ENCODE measurements at places on chromosomes 6 and 20.
A peak's percentile ranks its signal among the peaks of the same experiment; 100 is the strongest.

- no peak for DNase-seq
Observed at GRCh38 chr20:14966808-14967207, 629.4 kb upstream of the FLRT3 start.

GRCh38 chr6:36114798-36115408 is 15.4 kb upstream of the MAPK13 start:
- DNase-seq, result no peak

- DNase-seq, result no peak
Observed at GRCh38 chr6:7669742-7670141, 56.2 kb upstream of the BMP6 start.

- DNase-seq, result no peak
Observed at GRCh38 chr20:53550280-53551187, 43.1 kb downstream of the ZNF217 start.

- DNase-seq, result no peak
Observed at GRCh38 chr20:21632735-21633053, 72.8 kb upstream of the PAX1 start.

DNA sequence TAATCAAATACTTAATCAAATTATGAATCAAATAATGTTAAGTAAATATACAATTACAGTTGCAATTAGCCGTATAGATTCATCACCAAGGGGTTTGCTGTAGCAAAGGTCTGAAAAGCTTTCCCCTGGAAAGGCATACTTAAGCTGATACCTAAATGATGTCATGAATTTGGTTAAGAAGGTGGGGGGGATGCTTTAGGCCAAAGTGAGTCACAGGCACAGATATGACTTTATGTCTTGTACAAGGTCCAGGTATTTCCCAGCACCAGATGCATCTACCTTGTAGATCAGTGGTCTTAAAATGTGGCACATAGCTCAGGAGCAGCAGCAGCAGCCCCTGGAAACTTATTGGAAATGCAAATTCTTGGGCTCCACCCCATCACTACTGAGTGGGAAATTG is 557.3 kb upstream of the CDH4 start:
- no peak for DNase-seq

DNA sequence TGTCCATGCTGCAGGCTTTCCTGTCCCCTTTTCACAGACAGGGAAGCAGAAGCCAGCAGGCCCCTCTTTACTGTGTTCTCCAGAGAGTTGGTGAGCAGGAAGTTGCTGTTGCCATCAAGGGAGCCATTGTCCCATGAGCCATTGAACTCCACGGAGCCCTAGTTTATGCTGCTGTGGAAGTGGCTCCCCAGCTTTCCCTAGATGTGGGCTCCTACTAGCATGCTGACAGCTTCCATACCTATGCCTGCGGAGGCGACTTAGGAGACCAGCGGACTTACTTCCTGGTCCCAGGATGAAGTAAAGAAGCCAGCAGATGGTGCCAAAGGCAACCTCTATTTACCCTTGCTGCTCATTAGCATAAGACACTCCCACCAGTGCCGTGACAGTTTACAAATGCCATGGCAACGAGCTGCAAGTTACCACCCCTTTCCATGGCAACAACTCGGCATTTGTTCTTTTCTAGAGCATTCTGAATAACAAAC is 30.8 kb upstream of the FKBP1A start:
- DNase-seq, result peak; percentile 35

DNA sequence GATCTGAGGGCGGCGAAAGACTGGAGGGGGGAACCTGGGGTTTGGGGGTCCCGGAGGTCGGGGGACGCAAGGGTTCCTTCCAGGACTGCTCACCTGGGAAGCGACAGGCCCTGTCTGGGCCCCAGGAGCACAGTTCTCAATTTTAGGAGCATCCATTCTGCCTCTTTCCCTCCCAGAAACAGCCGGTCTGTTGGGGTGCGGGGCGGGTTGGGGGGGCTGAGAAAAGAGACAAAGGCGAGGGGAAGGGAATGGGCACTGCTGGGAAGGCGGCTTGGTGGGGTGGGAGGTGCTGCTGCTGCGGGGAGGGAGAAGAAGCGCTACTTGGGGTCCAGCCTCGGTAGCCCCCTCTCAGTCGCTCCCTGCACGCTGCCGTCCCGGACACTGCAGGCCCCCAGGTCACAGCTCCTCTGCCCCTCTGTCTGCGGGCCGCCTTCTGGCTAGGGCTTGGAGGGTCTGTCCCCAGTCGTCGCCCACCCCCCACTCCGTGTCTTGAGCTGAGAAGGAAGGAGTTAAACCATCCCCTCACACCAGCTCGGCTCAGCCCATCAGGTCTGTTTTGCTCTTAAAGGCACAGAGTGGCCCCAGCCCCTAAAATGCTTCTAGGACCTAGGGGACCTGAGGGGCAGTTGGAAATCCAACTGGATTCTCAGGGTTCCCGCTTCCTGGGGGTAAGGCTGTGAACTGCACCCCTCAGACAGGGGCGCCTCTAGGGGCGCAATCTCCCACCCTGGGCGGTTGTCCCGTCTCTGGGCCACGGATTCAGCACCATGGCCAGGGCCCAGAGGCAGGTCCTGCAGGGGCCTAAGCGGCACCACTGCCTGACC is 690 bp downstream of the GDAP1L1 start:
- peak; percentile 82 for DNase-seq

GRCh38 chr6:90386399-90387382 is 90.0 kb upstream of the BACH2 start:
- DNase-seq, result no peak

GRCh38 chr6:7628909-7629308 is 38.9 kb downstream of the SNRNP48 start:
- DNase-seq, result no peak
